NCI-H2081 treated with DMSO at 0.1 percent for 48 hours (cell line): ENCODE measurements at places on chromosomes 12 and 14.
A peak's percentile ranks its signal among the peaks of the same experiment; 100 is the strongest.

GRCh38 chr14:47065326-47065725 is 413.7 kb upstream of the RPL10L start:
- no peak for DNase-seq

- DNase-seq: no peak
Observed at GRCh38 chr12:124792156-124792555, 71.5 kb downstream of the SCARB1 start.

DNA sequence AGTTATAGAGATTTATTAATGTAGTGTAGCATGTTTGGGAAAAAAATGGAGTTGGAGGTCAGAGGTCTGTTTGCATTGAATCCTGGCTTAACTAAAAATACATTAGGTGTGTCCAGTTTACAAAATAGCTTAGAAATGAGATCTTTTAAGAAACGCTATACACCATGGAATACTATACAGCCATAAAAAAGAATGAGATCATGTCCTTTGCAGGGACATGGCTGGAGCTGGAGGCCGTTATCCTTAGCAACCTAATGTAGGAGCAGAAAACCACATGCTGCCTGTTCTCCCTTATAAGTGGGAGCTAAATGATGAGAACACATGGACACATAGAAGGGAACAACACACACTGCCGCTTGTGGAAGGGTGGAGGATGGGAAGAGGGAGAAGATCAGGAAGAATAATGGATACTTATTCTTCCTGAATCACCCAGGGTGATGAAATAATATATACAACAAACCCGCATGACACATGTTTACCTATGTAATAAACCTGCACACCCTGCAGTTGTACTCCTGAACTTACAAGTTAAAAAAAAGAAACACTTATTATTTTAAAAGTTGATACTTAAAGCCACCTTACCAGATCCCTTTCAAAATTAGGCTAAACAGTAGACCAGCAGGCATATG is 14.0 kb upstream of the MYRFL start:
- no peak for DNase-seq

- peak; percentile 38 for DNase-seq
Observed at GRCh38 chr14:65302571-65303189, 109.8 kb upstream of the FUT8 start.

DNA sequence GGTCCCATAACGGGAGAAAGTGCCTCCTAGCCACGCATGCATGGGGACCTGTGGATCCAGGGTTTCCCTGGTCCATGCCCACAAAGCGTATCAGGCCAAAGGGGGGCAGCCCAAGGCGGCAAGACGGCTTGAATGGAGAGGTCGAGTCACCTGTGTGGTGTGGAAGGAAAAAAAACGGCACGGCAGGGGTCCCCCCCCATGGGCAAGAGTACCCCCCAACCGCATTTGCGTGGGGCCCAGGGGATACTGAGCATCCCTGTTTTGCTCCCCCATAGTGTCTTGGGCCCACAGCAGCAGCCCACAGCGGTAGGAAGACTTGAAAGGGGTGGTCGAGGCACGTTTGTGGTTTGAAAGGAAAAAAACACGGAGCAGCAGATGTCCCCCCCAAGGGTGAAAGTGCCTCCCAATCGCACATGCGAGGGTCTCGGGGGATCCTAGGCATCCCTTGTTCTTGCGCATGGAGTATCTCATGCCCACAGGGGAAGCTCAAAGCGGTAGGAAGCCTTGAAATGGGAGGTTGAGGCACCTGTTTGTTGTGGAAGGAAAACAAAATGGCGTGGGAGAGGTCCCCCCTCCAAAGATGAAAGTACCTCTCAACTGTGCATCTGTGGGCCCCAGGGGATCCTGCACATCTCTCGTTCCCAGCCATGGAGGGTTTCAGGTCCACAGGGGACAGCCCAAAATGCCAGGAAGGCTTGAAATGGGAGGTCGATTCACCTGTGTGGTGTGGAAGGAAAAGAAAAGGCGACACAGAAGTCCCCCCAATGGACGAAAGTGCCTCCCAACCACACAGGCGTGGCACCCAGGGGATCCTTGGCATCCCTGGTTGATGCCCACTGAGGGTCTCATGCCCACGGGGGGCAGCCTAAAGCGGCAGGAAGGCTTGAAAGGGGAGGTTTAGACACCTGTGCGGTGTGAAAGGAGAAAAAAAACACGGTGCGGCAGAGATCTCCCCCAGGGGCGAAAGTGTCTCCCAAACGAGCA is 577.5 kb downstream of the ALG10 start:
- no peak for DNase-seq

- DNase-seq: no peak
Observed at GRCh38 chr14:42163136-42163535, 556.5 kb downstream of the LRFN5 start.

DNA sequence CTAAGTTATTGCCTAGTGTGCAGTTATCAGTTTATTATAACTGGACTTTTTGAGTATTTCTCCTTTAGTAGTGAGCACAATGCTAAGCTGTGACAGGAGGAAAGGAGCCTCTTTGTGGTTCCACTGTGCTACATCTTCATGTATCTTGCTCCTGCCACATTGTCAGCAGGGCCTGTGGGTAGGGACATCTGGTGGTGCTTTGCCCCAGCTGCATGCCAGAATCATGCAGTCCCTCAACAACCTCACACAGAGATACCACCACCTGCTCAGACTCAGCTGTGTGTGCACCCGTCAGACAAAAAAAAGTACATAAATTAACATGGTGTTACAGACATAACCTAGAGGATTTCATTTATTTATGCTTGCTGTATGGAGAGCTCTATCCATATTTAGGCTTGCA is 51.1 kb downstream of the MIS18BP1 start:
- DNase-seq: no peak
